ENCODE measurements at places on chromosomes 1 and 21.

- DNase-seq = peak; percentile 80
Measured at GRCh38 chr1:100713626-100714025, 5.9 kb upstream of the VCAM1 start.

- DNase-seq = no peak
Measured at GRCh38 chr1:184975208-184975870, 1.0 kb upstream of the NIBAN1 start.

GRCh38 chr1:27616441-27616840 is 12.5 kb upstream of the AHDC1 start:
- no peak for DNase-seq

DNA sequence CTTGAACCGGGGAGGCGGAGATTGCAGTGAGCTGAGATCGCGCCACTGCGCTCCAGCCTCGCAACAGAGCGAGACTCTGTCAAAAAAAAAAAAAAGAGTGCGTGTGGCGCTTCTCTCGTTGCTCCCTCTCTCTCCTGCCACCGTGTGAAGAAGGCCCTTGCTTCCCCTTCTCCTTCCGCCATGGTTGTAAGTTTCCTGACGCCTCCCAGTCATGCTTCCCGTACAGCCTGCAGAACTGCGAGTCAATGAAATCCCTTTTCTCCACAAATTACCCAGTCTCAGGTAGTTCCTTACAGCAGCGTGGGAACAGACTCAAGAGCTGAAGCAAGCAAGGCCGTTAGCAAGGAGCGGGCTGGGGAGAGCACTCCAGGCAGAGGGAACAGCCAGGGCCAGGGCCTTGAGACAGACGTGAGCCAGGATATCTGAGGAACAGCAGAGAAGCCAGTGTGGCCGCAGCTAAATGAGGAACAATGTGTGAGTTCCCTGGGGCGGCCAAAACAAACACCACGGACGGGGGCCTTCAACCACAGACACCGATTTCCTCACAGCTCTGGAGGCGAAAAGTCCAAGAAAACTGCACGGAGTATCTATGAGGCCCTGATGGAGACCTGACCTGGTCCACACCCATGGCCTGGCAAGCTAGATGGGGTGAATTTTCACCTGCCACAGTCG is 54.2 kb upstream of the ETS2 start:
- peak; percentile 80 for DNase-seq

DNA sequence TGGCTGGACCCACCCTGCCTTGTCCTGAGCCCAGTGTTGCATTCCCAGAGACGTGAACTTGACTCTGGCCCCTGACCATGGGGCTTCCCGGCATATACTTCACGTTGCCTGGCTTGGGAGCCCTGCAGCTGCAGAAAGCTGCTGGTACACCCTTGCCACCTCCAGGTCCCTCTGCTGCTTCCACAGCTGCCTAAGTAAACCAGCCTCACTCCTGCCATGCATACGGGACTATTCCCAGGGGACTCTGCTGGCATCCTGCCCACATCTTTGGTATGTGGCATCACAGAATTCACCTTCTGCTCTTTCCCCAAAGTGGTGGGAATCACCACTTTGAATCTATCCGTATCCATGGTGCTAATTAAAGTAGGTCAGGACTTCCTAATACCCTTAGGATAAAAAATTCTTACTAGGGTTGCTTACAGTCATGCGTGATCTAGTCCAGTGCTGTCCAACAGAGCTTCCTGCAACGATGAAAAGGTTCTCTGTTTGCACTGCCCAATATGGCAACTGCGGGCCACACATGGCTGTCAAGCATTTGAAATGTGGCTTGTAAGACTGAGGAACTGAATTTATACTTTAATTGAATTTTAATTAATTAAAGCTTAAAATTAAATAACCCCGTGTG is 203.0 kb downstream of the GRIK3 start:
- no peak for DNase-seq

DNA sequence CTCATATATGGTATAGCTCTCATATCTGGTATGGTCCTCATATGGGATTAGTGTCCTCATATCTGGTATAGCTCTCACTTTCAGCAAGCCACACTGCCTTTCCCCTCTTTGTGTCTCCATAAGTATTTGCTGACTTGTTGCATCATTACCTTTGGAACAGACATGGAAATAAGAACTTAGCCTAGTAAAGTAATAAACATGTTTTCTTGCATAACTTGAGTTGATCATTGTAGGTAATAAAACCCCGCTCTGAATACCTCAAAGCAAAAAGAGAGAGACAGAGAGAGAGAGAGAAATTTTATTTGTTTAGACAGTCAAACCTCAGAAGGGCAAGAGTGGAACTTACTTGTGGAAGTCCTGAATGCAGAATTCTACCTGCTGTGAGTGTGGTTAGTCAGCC is 170.3 kb downstream of the GREM2 start:
- no peak for DNase-seq

- peak; percentile 70 for DNase-seq
Measured at GRCh38 chr1:31663622-31664452, 19.2 kb upstream of the PEF1 start.

DNA sequence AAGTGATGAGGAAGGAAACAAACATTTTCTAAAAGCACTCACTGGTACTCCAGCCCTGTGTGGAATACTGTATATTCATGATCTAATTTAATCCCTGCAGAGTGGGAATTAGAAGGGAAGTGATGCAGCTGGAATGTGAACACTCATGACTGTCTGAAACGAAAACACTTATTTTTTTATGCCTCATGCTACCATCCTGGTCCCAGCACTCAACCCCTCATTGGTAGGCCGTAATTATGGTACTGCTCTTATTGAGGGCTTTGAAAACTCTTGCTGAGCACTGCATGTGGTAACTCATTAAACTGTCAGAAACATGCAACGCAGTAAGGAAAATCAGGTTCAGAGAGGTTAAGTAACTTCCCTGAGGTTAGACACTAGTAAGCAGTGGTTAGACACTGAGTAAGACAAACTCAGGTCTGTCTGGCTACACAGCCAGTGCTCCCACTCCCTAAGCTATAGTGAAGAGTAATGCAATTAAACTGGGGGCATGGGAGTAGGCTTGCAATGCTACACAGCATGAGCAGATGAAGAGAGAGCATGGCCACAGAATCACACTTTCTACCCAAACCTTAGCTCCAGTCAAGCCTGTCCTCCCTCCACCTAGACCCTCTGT is 17.3 kb upstream of the TNFSF4 start:
- no peak for DNase-seq

- DNase-seq = no peak
Measured at GRCh38 chr1:246518456-246519205, 11.6 kb upstream of the SMYD3 start.

DNA sequence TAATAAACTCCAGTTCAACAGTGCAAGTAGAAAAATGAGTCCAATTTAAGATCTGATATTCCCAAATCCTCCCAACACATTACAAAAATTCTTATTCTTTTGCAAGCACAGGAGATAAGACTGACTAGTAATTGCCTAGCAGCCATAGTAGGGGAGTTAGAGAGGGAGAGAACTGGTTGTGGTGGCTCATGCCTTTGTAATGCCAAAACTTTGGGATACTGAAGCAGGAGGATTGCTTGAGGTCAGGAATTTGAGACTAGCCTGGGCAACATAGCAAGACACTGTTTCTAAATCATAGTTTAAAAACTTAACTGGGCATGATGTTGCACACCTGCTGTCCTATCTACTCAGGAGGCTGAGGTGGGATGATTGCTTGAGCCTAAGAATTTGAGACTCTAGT is 26.7 kb upstream of the PAPPA2 start:
- DNase-seq = no peak

DNA sequence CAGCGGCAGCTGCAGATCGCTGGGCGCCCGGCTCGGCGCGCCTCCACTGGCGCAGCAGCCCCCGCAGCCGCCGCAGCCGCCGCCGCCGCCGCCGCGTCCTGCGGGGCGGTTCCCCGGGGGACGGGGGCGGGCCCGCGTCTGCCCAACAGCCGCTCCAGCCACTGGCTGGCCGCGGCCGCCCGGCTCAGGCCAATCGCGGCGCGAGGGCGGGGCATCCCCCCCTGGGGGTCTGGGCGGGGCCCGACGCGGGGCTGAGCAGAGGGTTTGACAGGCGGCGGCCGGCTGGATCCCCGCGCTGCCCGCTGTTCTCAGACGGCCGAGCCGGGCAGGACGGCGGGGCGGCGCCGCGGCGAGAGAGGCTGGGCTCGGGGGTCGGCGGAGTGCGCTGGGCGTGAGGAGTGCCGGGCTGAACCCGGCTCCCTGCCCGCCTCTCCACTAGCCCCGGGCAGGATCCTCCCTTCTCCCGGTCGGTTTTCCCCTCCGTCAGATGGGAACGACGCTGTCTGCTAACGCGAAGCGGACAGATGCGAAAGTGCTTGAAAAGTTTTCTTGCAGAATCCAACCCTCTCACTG is at the start of gene GLIS1:
GLIS1 (minus strand) TSS at position 56 of the 573 bp plus-strand sequence. CDS start 1,100 bp downstream, outside the sequence.
- DNase-seq = peak; percentile 90

DNA sequence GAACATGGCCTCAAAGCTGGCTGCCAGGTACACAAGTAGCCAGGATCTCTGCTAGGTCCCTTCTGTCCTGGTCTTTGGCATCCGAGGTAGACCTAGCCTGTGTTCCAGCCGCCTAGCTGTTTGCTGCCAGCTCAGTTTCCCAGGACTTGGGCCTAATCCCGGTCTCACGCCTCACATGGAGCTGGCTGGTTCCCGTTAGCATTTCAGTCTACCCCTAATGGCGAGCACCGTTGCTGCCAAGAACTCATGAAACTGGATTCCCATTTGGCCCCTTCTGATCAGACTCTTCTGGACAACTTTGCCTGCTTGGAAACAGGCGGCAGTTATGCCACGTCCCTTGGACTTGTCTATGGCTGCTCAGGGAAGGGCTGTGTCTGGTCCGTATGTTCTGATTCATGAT is 26.2 kb upstream of the HHAT start:
- no peak for DNase-seq

DNA sequence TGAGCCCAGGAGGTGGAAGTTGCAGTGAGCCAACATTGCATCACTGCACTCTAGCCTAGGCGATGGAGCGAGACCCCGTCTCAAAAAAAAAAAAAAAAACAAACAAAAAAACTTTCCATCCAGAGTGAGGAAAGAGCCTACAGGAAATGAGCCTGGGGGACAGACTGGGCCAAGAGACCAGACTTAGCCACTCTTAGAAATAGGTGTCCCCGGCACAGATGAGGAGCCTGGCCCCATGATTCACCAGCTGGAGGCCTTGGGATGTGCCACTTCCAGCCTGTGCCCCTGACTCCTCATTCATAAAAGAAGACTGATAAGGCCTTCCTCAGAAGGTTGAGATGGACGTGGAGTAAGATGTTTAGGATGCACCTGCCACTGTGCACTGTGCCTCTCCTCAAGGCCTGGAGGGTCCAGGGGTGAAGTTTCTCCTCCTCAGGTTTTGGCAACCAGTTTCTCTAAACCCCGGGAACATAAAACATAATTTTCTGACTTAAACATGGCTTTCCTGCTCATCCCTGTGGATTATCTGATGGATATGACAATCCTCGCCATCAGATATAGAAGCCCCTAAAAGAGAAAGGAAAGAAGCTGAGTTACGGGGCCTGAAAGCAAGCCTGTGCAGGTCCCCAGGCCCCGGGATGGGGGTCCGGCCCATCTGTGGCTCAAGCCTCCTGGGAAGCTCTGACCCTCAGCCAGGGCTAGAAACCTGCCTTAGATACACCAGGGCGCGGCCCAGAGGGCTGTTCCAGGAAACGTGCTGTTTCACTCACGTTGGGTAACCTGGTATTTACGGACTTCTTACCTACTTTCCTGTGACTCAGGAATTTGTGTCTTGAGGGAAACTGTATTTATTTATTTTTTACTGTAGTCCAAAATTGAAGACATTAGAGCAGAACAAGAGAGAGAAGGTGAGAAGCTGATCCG is 26.0 kb downstream of the MX1 start:
- DNase-seq = no peak

- peak; percentile 12 for DNase-seq
Measured at GRCh38 chr1:56525489-56526041, 53.8 kb downstream of the PLPP3 start.

GRCh38 chr21:34018910-34019309 is 54.5 kb upstream of the MRPS6 start:
- no peak for DNase-seq

- DNase-seq = no peak
Measured at GRCh38 chr1:20719871-20720620, 2.2 kb upstream of the KIF17 start.

DNA sequence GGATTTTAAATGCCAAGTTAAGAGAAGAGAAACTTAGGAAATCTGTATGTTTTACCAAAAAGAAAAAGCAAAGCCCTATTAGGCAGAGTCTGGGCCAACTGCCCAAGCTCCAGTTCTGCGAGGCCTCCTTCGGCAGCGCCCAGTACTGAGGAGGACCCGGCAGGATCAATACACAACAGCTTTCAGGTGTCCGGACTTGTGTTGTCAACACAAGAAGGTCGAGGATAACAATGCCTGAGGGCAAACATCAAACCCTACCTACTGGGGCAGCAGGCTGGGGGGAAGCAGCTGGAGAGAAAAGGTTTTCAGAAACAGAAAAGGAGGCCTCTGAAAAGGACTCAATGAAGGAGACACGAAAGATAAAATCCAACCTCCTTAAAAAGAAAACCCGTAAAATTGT is 98.1 kb upstream of the GJB5 start:
- no peak for DNase-seq

GRCh38 chr1:27430903-27431600 is 38.6 kb downstream of the GPR3 start:
- no peak for DNase-seq
